ENCODE measurements at places on chromosomes 2 and 18. TPM values are rescaled to one million over a fixed set of nuclear protein-coding genes. Genes with fewer than 3 reads are reported as not detected.

Gene TMEM182
- 1.8 TPM for polyA plus RNA-seq

Gene CDK5R2
- 0.14 TPM for polyA plus RNA-seq

Gene TCF4
- 57.8 TPM for polyA plus RNA-seq

Gene MOB1A
- polyA plus RNA-seq, result 16.2 TPM

Gene TEX44
- not detected for polyA plus RNA-seq

Gene CCDC195
- not detected for polyA plus RNA-seq

Gene SLC20A1
- 32.6 TPM for polyA plus RNA-seq

Gene TCF7L1
- 27.5 TPM for polyA plus RNA-seq

Gene IL36A
- polyA plus RNA-seq, result not detected

Gene TDRD15
- not detected for polyA plus RNA-seq

Gene OST4
- polyA plus RNA-seq, result 865 TPM

Gene EGR4
- not detected for polyA plus RNA-seq

Gene CNGA3
- 0.02 TPM for polyA plus RNA-seq

Gene MRO
- 0.65 TPM for polyA plus RNA-seq

Gene BMP10
- not detected for polyA plus RNA-seq

Gene VAPA
- polyA plus RNA-seq, result 79.7 TPM

Gene KCNG2
- 0.71 TPM for polyA plus RNA-seq

Gene ZNF396
- polyA plus RNA-seq, result 0.44 TPM

Gene ESPNL
- 1.6 TPM for polyA plus RNA-seq

Gene MPP4
- not detected for polyA plus RNA-seq

Gene DCDC2C
- polyA plus RNA-seq, result 0.91 TPM

Gene CCDC142
- 6.0 TPM for polyA plus RNA-seq

Gene COBLL1
- 1.4 TPM for polyA plus RNA-seq

Gene STAT4
- 0.36 TPM for polyA plus RNA-seq

Gene DTNA
- polyA plus RNA-seq, result 17.2 TPM

Gene DCC
- 0.13 TPM for polyA plus RNA-seq

Gene CCDC74B
- polyA plus RNA-seq, result 6.4 TPM

Gene RRM2
- polyA plus RNA-seq, result 37.7 TPM

Gene ARHGAP15
- not detected for polyA plus RNA-seq

Gene ATG9A
- 66.8 TPM for polyA plus RNA-seq

Gene RSAD2
- not detected for polyA plus RNA-seq

Gene LRRTM4
- 3.6 TPM for polyA plus RNA-seq

Gene SCTR
- 0.61 TPM for polyA plus RNA-seq

Gene SERPINB2
- polyA plus RNA-seq, result not detected

Gene RTP5
- polyA plus RNA-seq, result not detected

Gene ITGA4
- 0.60 TPM for polyA plus RNA-seq

Gene CHRND
- 0.11 TPM for polyA plus RNA-seq

Gene C18orf54
- polyA plus RNA-seq, result 6.7 TPM

Gene PSMA8
- polyA plus RNA-seq, result not detected

Gene FOXD4L1
- not detected for polyA plus RNA-seq

Gene ADCY3
- polyA plus RNA-seq, result 61.8 TPM

Gene MC5R
- polyA plus RNA-seq, result 1.1 TPM

Gene CYRIA
- 1.5 TPM for polyA plus RNA-seq

Gene QPCT
- 4.3 TPM for polyA plus RNA-seq

Gene SLC19A3
- 8.4 TPM for polyA plus RNA-seq

Gene CABYR
- 14.5 TPM for polyA plus RNA-seq

Gene DYNAP
- polyA plus RNA-seq, result 1.1 TPM

Gene TUBB8B
- polyA plus RNA-seq, result 1.3 TPM

Gene ARPC2
- 118 TPM for polyA plus RNA-seq

Gene SPEG
- polyA plus RNA-seq, result 37.1 TPM

Gene CENPO
- 36.1 TPM for polyA plus RNA-seq

Gene ZSWIM2
- not detected for polyA plus RNA-seq

Gene LRATD1
- polyA plus RNA-seq, result 1.5 TPM

Gene IL37
- 0.18 TPM for polyA plus RNA-seq

Gene HRH4
- 0.02 TPM for polyA plus RNA-seq

Gene ELOA2
- polyA plus RNA-seq, result not detected

Data from H1 (cell line).